ENCODE measurements at places on chromosomes 12 and 14.

- no peak for DNase-seq
Observed at GRCh38 chr12:56221232-56221756, 428 bp downstream of the RNF41 start.

DNA sequence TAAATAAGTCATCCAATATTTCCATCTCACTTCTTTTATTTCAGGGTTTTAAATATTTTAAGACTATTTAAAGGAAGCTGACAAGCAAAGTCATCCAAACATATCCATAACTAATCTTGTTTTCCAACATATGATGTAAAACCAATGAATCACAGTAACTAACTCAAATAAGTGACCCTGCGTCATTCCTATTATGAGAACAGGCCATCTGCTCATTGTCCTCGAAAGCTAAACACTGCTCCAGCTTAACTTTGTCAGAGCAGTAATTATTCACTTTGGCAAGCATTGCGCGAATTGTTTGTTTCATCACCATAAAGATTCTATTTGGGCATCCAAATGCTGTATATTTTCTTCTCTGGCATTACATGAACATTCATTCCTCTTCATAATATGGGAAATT lies 99.1 kb downstream of the CAPZA3 start:
- no peak for DNase-seq

DNA sequence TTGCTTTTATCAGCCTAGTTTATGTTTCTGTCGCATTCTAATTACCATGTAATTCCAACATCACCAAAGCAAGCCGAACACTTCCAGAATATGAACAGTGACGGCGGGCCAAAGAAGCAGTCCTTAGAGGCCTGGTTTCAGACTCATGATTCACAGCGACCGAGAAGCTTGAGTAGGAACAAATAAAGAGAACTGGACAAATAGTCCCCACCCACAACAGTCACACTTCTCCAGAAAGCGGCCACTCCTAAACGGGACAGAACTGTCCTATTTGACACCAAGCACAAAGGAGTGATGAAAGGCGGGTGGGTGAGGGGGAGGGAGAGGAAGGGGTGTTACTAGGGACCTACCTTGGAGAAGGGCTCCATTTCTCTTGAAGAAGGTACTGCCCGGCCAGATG lies 136.4 kb downstream of the FOXN3 start:
- no peak for DNase-seq

- DNase-seq, result no peak
Observed at GRCh38 chr14:96027431-96028355, 11.5 kb upstream of the C14orf132 start.

DNA sequence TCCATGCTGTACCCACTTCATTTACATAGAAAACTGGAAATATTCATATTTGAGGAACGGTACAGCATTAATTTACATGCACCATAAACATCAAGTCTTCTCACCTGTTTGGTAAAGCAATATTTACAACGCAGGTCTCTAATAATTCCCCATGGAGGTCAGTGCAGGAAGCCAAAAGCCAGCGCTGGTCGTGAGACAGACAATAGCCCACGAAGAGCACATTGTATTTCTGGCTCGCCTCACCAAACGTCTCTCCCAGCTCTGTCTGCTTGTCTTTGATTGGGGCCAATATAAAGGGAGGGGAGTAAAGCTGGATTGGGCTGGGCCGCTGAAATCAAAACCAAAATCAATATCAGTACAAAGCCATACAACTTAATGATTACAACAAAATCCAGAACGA lies 302.1 kb downstream of the MED13L start:
- no peak for DNase-seq

DNA sequence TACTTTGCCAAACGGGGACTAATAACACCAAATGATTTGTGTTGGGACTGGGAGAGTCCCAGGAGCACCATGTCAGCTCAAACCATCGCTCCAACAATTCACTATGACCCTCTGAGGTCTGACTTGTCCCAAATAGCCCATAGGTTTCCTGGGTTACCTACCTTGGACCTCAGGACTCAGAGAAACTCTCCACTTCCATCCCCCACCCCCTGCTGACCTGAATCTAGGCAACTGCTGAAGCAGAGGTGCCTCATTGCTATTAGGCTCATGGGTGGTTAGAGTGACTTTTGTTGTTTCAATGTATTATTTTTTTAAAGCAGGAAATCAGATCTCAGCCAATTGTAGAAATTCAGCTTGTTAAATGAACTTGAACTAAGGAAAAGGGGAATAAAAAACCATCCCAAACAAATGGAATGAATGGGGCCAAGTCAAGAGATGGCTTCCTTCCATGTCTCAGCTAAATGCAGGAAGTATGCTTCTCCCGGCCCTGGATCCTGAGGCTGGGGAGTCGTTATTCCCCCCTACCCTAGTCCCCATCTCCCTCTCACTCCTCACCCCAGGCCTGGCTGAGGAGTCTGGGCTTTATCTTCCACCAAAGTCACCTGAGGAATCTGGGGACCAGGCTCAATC lies 80.9 kb upstream of the SLC24A4 start:
- DNase-seq, result no peak

DNA sequence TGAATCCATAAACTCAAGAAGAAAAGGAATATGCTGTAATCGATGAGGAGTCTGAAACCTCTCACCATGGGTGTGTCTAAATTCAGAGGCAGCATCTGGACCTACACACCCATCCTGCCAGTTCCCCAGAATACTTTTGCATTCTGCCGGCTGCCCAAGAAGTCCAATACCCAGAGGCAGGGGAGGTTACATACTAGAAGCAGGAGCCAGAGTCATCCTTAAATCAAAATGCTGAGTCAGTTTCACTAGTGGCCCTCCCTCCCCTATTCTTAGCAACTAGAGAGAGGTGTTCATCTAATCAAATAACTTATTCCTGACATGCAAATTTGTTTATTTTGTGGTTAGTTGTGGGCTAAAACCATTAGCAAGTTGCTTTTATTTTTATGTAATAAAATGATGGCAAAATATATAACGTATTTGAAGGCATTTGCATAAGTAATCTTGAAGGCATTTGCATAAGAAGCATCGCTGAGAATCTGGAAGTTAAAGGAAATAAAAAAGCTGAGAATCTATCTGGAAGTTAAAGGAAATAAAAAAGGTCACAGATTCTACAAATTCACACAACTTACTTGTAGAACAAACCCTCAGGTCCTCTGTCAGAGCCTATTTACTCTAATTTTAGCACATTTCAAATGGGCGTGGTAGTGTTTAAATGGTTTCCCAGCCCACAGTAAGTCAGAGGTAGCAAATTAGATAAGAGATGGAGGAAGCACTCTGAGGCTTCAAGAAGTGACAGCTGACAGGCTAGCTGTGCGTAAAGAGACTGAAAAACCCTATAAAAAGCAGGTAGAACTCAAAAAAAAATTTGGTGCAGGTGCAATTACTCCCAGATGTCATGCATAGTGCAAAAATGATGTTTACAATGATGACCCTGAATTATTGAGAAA lies 7.8 kb downstream of the BHLHE41 start:
- DNase-seq, result no peak

GRCh38 chr14:104396682-104397470 lies 182.7 kb upstream of the C14orf180 start:
- DNase-seq, result no peak

- DNase-seq, result peak; percentile 54
Observed at GRCh38 chr12:107760809-107761501, at the start of gene PRDM4. TSS of gene PRDM4 (minus strand) at chr12:107761137. CDS start at chr12:107760515, 622 bp downstream.

- DNase-seq, result no peak
Observed at GRCh38 chr14:88590173-88590572, 27.3 kb downstream of the ZC3H14 start.

DNA sequence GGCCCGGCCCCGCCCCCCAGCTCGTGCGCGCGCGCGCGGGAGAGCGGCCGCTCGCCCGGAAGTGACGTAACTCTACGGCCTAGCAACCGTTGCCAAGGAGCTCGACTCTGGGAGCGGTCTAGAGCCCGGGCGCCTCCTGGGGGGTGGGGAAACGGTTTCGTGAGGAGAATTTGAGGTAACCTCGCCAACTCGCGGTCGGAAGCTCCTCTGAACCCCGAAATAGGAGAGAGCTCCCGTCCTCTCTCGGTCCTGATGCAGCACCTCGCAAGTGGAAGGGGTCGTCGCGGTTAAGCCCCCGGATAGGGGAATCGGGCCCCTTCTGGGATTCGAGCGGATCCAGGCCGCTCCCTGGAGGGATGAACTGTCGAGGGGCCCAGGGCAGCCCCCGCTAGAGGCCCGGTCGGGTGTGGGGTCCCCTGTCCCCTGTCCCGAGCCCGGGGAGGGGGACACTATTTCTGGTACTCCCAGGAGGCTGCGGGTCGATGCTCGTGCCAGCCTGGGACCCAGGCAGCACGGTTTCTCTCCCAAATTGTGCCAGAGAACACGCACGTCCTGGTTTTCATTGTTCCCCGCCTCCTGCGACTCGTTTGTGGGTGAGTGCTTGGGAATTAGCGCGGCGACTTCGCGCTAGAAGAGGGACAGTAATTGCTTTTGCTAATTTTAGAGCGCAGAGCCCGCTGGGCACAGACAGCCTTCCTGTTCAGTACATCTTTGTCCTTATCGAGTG lies at the start of gene IFT81:
Gene IFT81, plus strand, starts transcription at position 89 of the 727 bp plus-strand sequence. CDS start 3,024 bp downstream, outside the sequence.
- peak; percentile 90 for DNase-seq

DNA sequence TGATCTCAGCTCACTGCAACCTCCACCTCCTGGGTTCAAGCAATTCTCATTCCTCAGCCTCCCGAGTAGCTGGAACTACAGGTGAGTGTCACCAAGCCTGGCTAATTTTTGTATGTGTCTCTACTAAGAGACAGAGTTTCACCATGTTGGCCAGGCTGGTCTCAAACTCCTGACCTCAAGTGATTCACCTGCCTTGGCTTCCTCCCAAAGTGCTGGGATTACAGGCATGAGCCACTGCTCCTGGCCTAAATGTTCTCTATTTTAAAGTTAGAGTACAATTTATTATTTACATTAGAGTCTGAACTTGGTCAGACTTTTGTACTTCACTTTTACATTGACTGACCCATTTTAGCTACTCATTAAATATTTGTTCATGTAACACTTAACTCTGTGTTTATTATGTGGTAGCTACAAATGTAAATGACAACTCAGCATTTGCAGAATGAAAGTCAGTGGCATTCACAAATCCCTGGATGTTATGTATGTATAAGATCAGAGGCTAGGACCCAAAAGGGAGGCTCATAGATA lies 409.6 kb downstream of the APAF1 start:
- no peak for DNase-seq

DNA sequence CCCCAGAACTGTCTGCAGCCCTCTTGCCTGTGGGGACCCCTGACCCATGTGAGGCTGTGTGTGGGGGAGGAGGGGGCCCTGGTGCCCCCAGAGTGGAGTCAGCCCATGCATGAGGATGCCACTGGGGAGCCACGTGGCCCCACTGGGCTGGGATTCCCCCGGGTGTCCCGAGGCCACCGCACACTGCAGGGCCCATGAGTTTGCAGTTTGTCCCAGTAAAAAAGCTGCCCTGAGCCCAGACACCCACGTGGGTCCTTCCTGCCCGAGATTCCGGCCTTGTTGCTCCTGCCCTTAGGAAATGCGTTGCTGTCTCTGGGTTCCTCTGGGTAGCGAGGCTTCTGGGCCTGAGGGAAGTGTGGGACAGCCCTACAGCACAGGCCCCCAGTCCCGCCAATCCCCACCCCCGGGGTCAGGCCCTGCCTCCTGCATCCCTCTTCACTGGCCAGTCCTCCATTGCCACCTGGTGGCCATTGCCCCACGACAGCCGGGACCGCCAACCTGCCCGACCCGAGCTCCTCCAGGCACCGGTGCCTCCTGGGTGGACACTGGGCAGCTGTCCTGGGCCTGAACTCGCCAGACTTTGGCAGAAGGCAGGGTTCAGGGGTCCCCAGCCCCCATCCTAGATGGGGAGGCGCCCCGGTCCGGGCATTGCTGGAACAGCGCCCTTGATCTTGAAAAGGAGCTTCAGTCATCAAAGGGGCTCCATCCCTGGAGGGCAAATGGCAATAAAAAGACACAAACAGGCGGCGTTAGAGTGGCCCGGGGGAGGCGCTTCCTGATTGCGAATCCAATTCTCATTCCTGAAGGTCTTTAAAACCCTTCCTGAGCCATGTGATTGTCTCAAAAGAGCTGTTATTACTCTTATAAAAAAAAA lies 15.6 kb upstream of the C14orf180 start:
- peak; percentile 34 for DNase-seq

GRCh38 chr14:102835959-102836358 lies 58.7 kb downstream of the TRAF3 start:
- DNase-seq, result no peak

DNA sequence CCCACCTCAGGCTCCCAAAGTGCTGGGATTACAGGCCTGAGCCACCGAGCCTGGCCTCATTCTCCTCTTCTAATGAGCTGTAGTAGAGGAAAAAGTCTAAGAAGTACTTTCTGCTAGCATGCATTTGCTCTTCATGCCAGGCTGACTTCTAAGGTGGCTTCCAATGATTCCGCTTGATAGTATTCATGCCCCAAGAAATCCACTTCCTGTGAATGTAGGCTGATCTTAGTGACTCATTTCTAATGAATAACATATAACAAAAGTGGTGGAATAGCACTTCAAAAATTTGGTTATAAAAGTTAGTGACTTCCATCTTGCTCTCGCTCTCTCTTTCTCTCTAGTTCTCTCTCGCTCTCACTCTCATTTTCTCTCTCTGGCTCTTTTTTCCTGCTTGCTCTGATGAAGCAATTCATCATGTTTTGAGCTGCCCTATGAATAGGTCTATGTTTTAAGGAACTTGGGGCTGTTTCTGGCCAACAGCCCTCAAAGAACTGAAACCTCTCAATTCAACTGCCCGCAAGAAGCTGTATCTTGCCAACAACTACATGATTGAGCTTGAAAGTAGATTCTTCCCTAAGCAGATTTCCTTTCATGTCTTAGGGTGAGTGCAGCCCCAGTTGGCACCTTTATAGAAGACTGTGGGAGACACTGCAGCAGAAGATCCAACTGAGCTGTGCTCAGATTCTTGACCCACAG lies 282.9 kb downstream of the RMST start:
- no peak for DNase-seq

DNA sequence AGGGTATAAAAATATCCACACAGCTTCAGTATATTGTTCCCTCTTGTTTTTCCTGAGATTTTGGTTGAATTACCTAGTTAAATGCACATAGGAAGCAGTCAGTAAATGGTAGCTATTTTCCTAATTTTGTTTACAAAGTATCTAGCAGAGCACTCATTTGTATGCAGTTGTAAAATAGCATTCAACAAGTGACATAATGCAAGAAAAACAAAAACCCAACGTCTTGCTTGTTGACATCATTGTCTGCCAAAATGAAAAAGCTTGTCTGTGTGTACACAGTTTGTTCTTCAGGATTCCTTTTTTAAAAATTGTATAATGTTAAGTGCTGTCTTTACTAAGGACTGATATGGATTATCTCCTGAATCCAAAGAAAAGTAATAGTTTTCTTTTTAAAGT lies 2.7 kb downstream of the VRTN start:
- no peak for DNase-seq

- no peak for DNase-seq
Observed at GRCh38 chr12:89840162-89840922, 131.7 kb upstream of the ATP2B1 start.

GRCh38 chr14:22122227-22122818 lies 448.7 kb upstream of the OR4E1 start:
- no peak for DNase-seq

- no peak for DNase-seq
Observed at GRCh38 chr12:120367233-120367923, 1.6 kb downstream of the MSI1 start.

DNA sequence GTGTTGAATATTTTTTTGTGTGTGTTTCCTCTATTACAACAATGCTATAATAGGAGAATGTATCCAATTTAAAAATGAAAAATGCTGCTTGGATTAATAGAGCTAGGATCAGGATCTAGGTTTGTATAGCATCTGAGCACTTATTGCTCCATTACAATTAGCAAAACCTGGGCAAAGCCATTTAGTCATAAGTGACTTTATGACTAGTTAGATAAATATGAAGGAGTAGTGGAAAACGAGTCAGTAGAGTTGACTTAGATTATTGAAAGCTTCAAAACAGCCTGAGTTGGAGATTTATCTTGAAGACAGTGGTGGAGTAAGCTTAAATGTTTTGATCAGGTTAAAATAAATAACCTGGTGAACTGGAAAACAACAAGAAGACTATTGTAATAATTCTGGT lies 2.8 kb downstream of the MED21 start:
- no peak for DNase-seq

Measured in stimulated activated CD8-positive, alpha-beta memory T cell treated with anti-CD3 and anti-CD28 coated beads, Interleukin-4, amount 100 ng/mL, for 4 hours (primary cell).